ENCODE measurements at places on chromosomes 4 and X.

GRCh38 chr4:140861359-140862176, 105.4 kb upstream of the TBC1D9 start:
- peak; percentile 87 for DNase-seq

GRCh38 chr4:101418055-101418454, 70.7 kb upstream of the PPP3CA start:
- peak; percentile 4 for DNase-seq

- DNase-seq = no peak
These were observed 1.3 kb downstream of the PCDH7 start for GRCh38 chr4:30721185-30722091.

DNA sequence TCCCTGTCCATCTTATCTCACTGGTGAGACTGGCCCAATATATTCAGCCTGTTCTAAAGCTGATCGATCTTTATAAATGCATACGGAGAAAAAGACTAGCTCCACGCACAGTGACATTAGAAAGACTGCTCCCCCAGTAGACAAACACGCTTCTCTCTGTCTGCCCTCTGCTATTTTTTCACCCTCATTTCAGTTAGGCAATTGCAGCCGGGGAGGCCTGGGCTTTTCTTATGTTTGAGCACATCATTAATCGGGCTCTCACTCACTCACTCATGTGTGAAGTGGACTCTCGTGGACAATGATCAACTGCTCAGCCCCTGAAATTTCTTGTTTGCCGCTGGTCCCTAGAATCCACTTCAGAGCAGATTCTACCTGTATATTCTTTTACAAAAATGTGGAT, 824.7 kb upstream of the TENM3 start:
- no peak for DNase-seq

DNA sequence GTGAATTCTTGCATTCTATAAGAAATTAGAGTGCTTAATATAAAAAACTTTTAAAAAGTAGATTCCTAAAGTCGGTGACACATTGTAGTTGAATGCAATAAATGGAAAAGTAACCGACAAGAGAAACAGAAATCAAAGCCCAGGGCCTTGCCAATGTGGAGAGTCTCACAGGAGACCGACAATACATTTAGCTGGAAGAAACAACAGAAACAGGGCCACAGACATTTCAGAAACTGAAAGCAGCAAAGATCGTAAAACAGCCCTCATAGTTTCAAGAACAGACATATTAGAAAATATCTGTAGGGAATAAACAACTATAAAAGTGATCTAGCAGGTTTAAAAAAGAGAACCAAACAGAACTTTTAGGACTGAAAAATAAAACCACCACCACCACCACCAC, 49.5 kb downstream of the STAP1 start:
- no peak for DNase-seq

DNA sequence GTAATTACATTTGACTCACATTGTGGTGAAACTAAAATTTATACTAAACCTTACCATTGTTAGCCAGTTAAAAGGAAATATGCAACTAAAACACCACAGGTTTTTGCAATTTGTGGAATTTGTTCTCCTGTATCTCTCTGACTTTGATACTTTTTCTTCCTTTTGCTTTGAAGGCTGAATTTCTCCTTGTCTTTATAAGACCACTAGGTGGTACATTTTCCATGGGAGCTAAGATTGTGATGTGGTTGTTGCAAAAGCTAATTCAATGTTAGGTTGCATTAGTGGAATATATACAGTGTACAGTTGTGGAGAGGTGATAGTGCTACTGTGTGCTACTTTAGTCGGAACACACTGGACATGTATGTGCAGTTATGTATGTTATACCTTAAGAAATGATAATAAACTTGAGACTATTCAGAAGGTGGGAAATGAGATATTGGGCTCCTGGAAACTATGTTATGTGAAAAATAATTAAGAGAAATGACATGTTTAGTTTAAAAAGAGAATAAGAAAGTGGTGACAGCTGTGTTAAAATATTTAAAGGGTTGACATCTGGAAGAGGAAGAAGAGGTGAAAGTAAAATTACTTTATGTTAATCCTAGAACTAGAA, 70.3 kb downstream of the ARL9 start:
- DNase-seq = peak; percentile 44

DNA sequence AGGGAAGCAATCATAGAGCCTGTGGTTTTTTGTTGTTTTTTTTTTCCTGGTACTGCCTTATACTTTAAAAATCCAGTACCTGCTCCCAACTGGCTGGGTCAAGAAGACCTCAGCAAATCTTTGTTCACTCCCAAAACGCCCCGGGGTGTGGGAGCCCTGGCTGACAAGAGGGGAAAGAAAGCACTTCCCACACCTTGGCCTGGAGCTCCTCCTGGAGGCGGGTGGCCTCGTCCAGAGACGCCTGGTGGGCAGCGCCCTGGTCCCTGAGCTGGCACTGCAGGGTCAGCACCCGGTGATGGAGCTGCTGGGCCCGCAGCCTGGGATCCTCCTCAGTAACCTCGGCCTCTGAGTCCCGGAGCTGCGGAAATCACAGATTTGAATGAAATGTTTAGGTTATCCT, 38.2 kb downstream of the C4orf50 start:
- DNase-seq = no peak

- DNase-seq = peak; percentile 34
These were observed 29.5 kb upstream of the XIAP start for GRCh38 chrX:123830309-123830708.

- DNase-seq = no peak
These were observed 71.6 kb downstream of the RASL11B start for GRCh38 chr4:52933738-52934137.

DNA sequence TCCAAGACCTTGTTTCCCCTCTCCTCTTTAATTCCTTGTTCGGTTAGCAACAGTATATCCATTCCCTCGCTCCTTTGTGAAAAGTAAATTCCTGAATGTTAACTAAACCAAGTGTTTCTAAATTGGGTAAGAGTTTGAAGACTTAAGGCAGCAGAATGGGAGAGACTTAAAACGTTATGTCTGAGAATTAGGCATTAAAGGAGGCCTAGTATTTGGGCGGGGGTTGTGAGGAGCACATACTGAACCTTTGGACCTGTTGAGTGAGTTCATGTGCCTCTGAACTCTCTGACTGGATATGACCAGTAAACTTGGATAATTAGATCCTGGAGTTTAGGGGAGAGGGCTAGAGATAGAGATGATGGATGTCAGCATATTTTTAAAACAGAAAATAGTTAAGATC, 1.2 kb downstream of the MSMO1 start:
- peak; percentile 25 for DNase-seq

- DNase-seq = no peak
These were observed 5.8 kb upstream of the SRD5A3 start for GRCh38 chr4:55340266-55340665.

DNA sequence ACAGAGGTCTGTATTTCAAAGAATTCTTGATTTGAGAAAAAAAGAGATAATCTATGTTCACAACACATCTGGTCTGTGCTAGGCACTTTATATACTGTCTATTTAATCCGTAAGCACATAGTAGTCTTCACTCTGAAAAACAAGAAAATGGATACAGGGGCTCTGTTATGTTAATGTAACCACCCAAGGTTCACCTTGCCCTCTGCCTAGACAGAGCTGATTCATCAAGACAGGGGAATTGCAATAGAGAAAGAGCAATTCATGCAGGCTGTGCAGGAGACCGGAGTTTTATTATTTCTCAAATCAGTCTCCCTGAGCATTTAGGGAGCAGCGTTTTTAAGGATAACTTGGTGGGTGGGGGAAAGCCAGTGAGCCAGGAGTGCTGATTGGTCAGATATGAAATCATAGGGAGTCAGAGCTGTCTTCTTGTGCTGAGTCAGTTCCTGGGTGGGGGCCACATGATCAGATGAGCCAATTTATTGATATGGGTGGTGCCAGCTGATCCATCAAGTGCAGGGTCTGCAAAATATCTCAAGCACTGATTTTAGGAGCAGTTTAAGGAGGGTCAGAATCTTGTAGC, 92.9 kb upstream of the TNIP3 start:
- DNase-seq = no peak
